ENCODE measurements at places on chromosomes 6 and 20. TPM values are rescaled to one million over a fixed set of nuclear protein-coding genes. Genes with fewer than 3 reads are reported as not detected.
A peak's percentile ranks its signal among the peaks of the same experiment; 100 is the strongest.

- H3K4me1 ChIP-seq = peaks cover 41% of the 10 kb centered on the region
- H3K27ac ChIP-seq = no peak overlapping the region
- H3K36me3 ChIP-seq = no peaks in the 10 kb centered on the region
- peak; percentile 89 for DNase-seq
- no peak overlapping the region for H3K4me3 ChIP-seq
- H3K27me3 ChIP-seq = no peaks in the 10 kb centered on the region
Observed at GRCh38 chr6:141988954-141989705, 143.6 kb upstream of the GJE1 start.

DNA sequence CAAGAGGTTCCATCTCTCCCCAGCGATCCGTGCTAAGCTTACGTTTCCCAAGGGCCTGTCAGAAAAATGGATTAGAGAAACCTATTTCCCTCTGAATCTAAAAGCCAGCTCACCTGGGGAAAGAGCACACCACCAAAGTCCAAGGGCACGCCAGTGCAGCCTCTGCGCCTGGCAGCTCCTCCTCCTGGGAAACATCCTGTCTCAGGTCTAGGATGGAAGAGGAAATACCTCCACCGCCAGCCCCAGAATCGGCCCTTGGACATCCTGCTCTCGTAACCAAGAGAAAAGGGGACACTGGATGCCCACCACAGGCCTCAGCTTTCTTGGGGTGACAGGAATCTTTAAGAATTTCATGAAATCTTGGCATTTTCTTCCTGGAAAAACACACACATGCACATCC lies 18.7 kb downstream of the RAMACL start:
- no peaks in the 10 kb centered on the region for H3K36me3 ChIP-seq
- no peak for DNase-seq
- no peaks in the 10 kb centered on the region for H3K27me3 ChIP-seq
- H3K4me1 ChIP-seq = peaks cover 11% of the 10 kb centered on the region

- peaks cover 4% of the 10 kb centered on the region for H3K36me3 ChIP-seq
- peak within 1 kb of the TSS; percentile 78 for H3K4me3 ChIP-seq
- H3K27me3 ChIP-seq = no peaks in the 10 kb centered on the region
- peaks cover 19% of the 10 kb centered on the region for H3K4me1 ChIP-seq
- H3K27ac ChIP-seq = peak within 1 kb of the TSS; percentile 52
Observed at GRCh38 chr20:33674294-33675135, at the start of gene NECAB3. Gene NECAB3 (minus strand): TSS chr20:33674428. CDS start chr20:33674352, 76 bp downstream.

DNA sequence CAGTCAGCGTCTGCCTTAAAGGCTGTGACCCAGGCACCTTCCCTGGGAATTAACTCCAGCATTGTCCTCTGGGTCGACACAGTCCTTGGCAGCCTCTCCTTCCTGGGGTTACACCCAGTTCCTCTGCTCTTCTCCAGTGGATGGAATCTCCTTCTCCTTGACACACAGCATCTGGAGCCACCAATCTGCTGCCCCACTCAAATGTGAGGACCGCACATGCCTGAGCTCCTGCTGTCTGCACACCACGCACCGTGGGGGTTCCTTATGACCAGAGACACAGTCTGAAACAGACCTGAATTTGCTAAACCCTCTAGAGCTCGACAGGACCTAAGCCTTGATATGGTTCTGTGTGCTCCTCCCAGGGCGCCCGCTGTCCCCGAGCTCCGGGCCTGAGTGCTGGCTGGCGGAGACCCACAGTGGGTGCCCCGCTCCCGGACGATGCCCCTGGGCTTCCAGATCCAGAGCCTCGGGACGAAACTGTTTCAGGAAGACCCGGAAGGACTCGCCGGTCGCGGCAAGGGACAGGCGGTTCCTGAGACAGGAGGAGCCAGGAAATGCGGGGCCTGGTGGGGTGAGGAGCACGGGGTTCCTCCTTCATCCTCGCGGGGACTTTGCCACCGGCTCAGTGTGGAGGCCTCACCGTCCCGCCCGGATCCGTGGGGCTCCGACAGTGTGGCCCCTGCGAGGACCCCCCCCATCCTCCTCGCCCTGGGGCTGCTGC lies 2.5 kb upstream of the RAET1G start:
- H3K4me1 ChIP-seq = no peaks in the 10 kb centered on the region
- H3K4me3 ChIP-seq = peak overlapping the region; percentile 70
- no peaks in the 10 kb centered on the region for H3K36me3 ChIP-seq
- H3K27me3 ChIP-seq = peaks cover 96% of the 10 kb centered on the region

DNA sequence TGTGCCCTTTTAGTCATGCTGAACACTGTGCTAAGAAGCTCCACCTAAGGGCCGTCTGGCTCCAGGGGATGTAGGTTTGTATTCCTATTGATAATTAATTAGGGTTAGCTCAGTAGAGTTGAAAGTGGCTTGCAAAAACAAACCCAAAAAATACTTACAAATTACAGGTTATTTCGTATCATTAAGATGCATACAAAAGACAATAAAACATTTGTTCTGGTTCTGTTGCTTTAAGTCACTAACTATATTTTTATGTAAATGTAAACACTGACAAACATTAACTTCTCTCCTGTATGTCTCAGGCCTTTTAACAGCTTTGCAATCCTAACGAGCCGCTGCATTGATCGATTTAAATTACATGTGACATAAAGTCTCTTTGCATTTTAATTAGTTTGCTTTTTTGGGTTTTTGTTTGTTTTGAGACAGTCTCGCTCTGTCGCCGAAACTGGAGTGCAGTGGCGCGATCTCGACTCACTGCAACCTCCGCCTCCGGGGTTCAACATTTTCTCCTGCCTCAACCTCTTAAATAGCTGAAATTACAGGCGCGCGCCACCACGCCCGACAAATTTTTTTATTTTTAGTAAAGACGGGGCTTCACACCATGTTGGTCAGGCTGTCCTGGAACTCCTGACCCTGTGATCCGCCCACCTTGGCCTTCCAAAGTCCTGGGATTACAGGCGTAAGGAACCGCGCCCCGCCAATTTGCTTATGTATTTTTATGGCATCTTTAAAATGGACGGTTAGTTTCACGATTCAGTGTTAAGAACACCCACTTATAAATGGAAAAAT lies 110.9 kb downstream of the HFE start:
- peak overlapping the region; percentile 99 for H3K27ac ChIP-seq
- peak; percentile 51 for DNase-seq
- H3K4me1 ChIP-seq = peaks cover 4% of the 10 kb centered on the region
- no peaks in the 10 kb centered on the region for H3K36me3 ChIP-seq
- H3K27me3 ChIP-seq = no peaks in the 10 kb centered on the region
- peak overlapping the region; percentile 80 for H3K4me3 ChIP-seq

- no peaks in the 10 kb centered on the region for H3K27me3 ChIP-seq
- no peak overlapping the region for H3K4me3 ChIP-seq
- no peaks in the 10 kb centered on the region for H3K36me3 ChIP-seq
- no peak for DNase-seq
- no peak overlapping the region for H3K27ac ChIP-seq
Observed at GRCh38 chr6:89270951-89271721, 44.0 kb downstream of the GABRR2 start.

- H3K4me3 ChIP-seq = no peak overlapping the region
- H3K27me3 ChIP-seq = no peaks in the 10 kb centered on the region
- H3K36me3 ChIP-seq = no peaks in the 10 kb centered on the region
Observed at GRCh38 chr6:167572841-167573271, 248.0 kb downstream of the TTLL2 start.

GRCh38 chr20:15200147-15200565 lies 862.7 kb upstream of the FLRT3 start:
- H3K36me3 ChIP-seq = no peaks in the 10 kb centered on the region
- H3K27me3 ChIP-seq = no peaks in the 10 kb centered on the region
- DNase-seq = no peak
- H3K4me3 ChIP-seq = no peak overlapping the region
- H3K27ac ChIP-seq = no peak overlapping the region

- no peak overlapping the region for H3K27ac ChIP-seq
- DNase-seq = no peak
- H3K36me3 ChIP-seq = no peaks in the 10 kb centered on the region
- no peaks in the 10 kb centered on the region for H3K27me3 ChIP-seq
- H3K4me3 ChIP-seq = no peak overlapping the region
Observed at GRCh38 chr20:46291401-46291800, 16.9 kb downstream of the CDH22 start.

DNA sequence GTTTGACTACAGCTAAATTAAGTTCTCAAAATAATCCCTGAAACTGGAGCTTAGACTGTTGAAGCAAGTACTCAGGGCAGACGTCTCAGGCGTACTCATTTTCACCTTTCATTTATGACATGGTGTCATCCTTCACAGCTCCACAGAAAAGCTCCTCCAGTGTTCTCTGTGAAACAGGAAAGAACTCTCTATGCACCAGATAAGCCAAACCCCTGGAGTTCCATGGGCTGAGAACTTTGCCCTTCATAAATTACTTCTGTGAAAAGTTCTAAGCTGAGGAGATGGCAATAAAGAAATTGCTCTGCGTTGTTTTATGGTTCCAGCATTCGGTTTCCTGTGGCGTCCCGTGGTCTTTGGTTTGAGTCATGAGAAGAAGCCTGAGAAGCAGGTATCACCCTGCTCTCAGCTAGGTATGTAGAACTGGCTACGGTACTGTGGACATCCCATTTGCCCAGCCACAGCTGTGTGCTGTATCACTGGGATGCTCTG lies 20.2 kb upstream of the RREB1 start:
- H3K36me3 ChIP-seq = no peaks in the 10 kb centered on the region
- H3K27me3 ChIP-seq = no peaks in the 10 kb centered on the region
- H3K27ac ChIP-seq = no peak overlapping the region
- no peak for DNase-seq
- H3K4me1 ChIP-seq = peaks cover 22% of the 10 kb centered on the region

DNA sequence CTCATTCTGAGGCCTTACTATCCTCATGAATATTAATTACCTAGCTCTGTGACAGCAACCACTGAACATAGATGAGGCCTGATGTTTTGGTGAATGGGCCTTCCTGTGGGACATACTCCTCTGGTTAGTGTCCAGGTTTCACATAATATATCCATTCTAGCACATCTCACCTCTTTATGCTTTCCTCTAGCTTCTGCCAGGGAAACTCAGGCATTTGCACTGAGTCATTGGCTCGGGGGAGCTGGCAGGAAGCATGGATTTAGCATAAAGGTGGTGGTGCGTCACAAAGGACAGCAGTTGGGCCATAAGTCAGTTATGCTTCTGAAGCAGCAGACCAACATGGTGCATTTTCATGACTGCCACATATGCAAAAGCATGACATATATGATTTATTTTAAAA lies 37.5 kb upstream of the TMEM170B start:
- peaks cover 3% of the 10 kb centered on the region for H3K4me1 ChIP-seq
- DNase-seq = no peak
- H3K27ac ChIP-seq = no peak overlapping the region
- H3K27me3 ChIP-seq = no peaks in the 10 kb centered on the region
- no peak overlapping the region for H3K4me3 ChIP-seq

- no peaks in the 10 kb centered on the region for H3K4me1 ChIP-seq
- no peak overlapping the region for H3K4me3 ChIP-seq
- H3K27ac ChIP-seq = no peak overlapping the region
- H3K27me3 ChIP-seq = no peaks in the 10 kb centered on the region
- H3K36me3 ChIP-seq = no peaks in the 10 kb centered on the region
Observed at GRCh38 chr6:150835620-150836019, 29.9 kb upstream of the MTHFD1L start.

RIMS4 gene
- polyA plus RNA-seq = 3.5 TPM

UTRN gene
- 34.8 TPM for polyA plus RNA-seq

Measured in GM23338 (cell line).